GM23338 (cell line): ENCODE measurements at places on chromosomes 2 and 18. TPM values are rescaled to one million over a fixed set of nuclear protein-coding genes. Genes with fewer than 3 reads are reported as not detected.

GRCh38 chr2:35973132-35973736, 382.3 kb upstream of the CRIM1 start:
- peak; percentile 77 for DNase-seq

DNA sequence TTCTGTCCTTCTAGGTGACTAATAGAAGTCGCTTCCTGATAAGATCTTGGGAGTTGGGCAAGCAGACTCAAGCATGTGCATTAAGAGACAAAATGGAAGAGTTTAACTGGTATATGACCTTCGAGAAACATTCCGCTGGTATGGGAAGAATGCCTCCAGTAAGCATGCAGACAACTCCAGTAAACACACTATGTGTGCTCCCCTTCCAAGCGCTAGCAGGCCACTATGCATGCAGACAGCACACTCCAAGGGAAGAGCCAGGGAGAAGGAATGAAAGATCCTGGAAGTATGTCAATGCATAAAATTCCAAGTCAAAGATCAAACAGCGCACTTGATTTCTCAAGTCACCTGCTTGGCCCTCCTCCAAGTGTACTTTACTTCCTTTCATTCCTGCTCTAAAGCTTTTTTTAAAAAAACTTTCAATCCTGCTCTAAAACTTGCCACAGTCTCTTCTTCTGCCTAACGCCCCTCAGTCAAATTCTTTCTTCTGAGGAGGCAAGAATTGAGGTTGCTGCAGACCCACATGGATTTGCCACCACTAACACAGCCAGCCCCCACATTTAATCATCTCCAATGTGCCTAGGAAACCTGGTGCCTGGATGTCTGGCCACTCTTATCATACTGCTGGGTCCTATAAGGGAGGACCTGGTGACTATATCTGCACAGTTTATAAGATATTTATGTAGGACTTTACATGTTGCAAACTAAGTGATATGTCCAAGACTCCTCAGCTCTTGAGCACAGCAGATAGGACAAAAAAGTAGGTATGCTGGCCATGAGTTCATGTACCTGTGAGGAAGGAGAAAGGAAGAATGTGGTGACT, 239.8 kb downstream of the PDE11A start:
- no peak for DNase-seq

MZT2B gene
- polyA plus RNA-seq: 233 and 263 TPM in 2 replicates

DNA sequence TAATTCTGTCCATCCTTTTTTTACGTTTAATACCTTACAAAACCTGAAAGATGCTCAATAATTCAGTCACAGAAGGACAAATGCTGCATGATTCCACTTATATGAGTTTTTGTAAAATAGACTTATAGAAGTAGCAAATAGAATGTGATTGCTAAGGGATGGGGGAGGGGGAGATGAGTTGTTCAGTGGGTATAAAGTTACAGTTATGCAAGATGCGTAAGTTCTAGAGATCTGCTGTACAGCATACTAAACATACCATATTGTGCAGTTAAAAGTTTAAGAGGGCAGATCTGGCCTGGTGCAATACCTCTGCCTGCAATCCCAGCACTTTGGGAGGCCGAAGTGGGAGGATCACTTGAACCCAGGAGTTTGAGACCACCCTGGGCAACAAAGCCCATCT, 78.8 kb downstream of the TET3 start:
- no peak for DNase-seq
